Liver (tissue), 10 donors: ENCODE measurements at places on chromosomes 5 and 9.

- DNase-seq: no peak
Observed at GRCh38 chr5:69105996-69106906, 12.4 kb downstream of the SLC30A5 start.

GRCh38 chr9:37507566-37508134, 21.9 kb downstream of the POLR1E start:
- no peak for DNase-seq

DNA sequence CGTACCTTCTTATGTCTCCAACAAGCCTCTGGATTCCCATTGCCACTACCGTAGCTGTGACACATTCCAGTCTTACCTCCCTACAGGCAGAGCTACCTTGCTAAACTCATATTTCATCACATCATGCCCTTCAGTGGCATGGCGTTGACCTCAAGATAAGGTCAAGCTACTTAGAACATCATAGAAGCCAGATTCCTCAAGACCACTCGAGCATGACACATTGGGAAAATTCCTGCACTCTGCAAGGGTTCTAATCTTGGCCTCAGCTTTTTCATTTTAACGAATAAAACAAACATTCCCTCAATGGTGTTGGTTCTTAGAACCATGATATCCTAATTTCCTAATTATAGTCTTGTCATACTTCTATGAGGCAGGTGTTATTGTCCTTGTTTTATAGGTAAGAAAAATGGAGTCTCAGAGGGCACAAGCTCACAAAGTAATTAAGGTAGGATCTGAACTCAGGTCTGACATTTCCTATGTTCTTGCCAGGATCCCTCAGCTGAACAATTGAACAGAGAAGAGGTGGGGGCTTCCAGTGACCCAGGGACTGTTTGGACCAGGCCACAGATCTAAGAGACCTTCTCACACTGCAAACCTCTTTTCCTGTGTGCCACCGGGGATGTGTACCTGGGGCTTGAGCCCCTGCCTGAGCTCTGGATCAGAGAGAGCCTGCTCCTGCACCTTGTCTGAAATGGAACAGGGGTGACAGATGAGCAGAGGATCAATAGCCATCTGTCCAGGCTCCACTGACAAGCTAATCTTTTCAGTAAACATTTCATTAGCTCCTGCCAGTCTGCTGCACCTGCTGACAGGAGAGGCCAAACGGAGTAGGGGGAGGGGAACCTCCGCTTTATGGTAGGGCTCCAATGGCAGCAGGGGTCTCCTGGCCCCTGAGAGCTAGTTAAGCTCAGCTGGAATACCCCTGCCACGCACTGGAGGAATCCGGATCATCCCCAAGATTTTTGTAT, 49.3 kb downstream of the ALG2 start:
- no peak for DNase-seq

DNA sequence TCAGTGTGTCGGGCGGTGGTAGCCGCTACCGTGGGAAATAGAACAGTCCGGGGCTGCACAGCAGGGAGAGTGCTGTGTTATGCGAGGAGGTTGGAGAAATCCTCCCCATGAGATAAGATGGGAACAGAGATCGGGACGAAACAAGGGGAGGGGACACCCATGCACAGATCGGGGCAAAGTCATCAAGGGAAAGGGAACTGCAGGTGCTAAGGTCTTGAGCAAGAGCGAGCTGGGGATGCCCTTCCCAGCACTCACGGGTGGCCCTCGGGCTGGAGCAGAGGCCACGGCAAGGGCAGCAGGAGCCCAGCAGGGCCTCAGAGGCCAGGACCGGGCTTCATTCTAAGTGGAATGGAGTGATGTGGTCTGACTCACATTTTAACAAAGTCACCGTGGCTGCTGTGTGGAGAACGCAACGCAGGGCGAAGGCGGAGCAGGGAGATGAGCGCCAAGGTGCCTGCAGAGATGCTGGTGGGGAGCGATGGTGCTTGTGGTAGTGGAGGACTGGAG, 7.7 kb downstream of the IL13 start:
- DNase-seq: no peak

- DNase-seq: no peak
Observed at GRCh38 chr5:35741126-35741716, 115.5 kb upstream of the IL7R start.

DNA sequence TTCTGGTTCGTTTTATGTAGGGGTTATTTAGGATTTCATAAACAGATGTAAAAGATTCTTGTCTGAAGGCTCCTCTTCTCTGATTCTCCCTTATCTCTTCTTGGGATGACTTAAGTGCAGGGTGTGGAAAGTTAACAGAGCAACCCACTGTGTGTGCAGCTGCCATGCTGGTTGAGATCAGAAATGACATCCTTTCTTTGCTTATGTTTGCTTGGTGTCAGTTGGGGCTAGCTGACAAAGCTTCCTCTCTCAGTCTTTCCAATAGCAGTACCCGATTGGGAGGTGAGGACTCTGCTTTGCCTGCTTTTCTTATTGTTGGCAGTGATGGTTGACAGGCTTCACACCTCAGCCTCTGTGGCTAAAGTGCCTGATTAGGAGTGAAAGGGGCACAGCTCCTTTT, 26.5 kb downstream of the OGN start:
- DNase-seq: no peak

DNA sequence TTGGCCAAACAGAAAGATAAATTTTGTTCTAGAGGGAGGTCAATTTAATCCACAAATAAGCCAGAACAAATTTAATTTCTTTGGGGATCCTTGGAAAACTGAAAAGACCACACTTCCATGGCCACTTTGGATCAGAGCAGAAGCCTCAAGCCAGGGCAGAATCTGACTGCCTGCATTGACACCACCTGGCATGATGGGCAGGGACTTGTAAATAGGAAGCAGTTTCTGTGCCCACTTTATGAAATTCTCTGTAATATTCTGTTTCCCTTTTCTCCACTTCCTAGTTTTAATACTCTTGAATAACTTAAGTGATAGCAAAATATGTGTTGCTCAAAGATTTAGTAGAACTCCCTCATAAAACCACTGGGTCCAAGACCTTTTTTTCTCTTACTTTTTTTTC, 6.7 kb upstream of the TMEM252 start:
- no peak for DNase-seq

- no peak for DNase-seq
Observed at GRCh38 chr5:101675510-101676219, 620.4 kb downstream of the SLCO4C1 start.

DNA sequence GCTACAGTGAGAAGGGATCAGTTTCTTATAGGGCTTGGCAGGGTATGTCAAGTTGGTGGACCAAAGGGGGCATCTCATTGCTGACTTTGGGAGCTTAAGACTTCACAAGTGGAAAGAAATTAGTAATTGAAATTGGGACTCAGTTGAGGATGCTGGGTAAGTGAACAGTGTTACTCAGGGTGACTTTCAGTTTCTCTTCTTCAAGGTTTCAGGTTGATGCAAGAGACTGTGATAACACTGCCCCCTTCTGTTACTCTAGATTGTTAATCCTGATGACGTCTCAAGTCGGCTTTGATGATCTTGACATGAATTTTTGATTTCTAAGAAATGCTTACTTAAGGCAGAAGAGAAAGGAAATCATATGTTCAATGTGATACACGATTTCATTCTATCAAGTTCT, 21.3 kb downstream of the KCTD16 start:
- DNase-seq: no peak

DNA sequence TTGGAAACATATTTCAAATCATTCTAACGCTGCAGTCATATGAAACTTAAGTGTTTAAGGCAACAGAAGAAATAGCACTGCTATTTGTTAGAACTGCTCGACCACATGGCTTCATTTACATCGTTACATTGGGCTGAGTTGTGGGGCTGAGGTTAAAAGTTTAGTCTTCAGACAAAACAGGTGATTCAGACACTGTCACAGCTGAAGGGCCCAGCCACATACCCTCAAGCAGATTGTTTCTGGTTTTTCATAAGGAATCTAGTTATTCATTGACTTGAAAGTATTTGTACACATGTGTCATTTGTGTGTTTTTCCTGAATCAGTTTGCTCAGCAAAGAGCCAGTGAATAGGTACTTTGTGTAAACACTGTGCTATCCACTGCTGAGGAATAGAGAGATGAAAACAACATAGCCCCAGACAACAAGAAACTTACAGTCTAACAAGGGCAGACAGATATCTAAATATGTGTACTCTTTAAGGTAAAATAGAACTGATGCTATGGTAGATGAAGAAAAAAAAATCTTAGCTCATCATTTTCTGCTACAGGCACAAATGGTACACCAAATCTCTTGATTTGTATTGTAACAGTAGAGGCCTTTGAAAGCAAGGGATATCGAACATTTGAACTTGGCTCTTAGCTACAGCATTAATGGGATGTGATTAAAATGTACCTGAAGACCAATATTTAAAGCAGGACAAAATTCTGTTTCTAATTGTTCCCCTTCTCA, 357.6 kb upstream of the RPS23 start:
- no peak for DNase-seq

- no peak for DNase-seq
Observed at GRCh38 chr9:69047371-69047770, 11.8 kb downstream of the FXN start.

DNA sequence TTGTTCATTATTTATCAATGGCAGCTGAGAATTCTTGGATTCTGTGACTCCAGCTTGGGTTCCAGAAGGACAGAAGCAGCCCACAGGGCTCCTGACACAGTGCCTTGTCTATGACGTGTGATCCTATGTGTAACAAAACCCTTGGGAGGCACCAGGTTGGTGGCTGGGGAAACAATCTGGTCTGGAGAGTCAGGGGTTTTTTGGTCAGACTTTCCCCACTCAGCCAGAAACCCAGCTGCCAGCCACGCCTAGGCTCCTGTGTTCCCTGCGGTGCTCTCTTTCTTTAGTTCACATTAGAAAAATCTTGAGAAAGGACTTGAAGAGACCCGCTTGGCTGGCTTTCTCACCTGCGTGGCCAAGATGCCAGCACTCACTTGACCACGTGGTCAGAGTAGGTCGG, 15.5 kb upstream of the ZBED3 start:
- DNase-seq: no peak

DNA sequence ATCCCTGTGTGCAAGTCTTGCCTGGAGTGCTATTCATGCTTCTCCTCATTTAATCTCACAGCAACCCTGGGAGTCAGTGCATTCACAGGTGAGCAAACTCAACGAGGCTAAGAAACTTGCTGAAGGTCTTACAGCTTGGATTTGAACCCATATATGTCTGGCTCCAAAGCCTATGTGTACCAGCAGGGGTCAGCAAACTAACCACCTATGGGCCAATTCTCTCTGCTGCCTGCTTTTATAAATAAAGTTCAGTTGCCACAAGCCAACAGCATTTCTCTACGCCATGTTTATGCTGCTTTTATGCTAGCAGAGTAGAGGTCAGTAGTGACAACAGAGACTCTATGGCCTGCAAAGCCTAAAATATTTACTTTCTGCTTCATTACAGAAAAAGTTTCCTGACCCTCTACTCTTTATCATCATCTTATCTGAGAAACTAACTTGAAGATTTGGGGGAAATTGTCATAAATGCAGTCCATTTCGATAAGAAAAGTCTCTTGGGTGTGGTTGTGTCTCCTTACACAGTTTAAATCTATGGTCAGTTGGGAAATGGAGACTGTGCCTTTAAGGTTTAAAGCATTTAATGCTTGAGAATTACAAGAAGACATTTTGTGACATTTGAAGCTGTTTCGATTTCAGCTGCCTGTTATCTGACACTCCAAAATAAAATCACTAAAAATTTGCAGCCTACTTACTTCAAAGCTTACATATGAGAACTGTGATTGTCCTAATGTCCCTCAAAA, 137.7 kb downstream of the PRELID2 start:
- DNase-seq: no peak

DNA sequence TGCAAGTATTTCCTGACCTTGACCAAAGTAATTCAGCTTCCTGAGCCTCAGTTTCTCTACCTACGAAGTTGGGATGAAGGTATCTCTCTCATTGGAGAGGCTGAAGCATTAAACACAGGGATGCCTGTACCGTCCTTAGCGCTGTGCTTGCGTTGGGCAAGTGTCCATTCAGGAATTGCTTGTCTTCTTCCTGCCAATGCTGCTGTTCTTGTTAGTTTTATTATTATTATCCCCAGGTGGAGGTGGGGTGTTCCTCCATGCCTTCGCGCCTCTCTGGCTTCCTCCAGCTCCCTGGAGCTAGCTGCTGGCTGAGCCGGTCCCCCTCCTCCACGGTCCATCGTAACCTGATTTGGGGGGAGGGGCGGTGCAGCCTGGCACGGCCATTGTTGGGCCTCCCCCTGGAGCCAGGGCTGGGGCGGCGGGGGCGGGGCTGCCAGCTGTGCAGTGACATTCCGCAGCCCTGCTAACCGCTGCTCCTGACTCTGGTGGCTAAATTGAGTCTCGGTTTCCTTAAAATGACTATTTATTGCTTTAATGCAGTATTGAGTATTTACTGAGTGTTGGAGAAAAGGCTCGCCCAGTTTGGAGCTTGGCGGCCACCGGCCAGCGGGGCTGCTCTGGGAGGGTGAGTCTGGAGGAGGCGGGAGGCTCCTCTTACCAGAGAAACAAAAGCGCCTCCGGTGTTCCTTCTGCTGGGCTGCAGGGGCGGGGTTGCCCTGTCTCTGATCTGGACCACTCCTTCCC, 51.3 kb downstream of the LMX1B start:
- DNase-seq: no peak

DNA sequence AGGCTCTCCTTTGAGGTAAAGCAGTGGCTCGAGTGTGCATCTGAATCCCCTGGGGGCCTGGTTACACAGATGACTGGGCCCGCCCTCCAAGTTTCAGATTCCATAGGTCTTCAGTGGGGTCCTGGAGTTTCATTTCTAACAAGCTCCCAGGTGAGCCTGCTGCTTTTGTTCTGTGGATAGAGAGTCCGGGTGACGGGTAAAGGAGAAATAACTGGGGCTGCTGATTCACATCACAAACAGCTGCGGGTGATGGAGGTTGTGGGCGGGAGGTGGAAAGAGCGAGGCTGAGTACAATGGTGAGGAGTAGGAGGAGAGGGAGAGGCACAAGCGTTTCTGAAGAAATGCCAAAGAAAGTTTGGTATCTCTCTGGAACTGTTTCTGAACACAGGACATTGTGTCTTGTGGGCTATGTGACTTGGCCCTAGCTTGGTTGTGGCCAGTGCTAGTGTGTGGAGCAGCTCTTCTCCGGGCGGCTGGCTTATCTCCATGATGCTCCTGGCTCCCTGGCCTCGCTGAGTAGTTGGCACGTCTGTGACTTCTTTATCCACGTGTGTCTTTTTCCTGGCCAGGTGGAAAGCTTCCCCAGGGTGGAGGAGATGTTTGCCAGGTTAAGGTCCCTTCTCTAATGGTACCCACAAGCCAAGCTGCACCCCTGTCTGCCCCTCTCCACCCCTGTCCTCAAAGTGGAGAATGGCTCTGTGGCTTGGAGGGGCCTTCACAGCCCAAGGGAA, 61.7 kb downstream of the HSPA4 start:
- no peak for DNase-seq

DNA sequence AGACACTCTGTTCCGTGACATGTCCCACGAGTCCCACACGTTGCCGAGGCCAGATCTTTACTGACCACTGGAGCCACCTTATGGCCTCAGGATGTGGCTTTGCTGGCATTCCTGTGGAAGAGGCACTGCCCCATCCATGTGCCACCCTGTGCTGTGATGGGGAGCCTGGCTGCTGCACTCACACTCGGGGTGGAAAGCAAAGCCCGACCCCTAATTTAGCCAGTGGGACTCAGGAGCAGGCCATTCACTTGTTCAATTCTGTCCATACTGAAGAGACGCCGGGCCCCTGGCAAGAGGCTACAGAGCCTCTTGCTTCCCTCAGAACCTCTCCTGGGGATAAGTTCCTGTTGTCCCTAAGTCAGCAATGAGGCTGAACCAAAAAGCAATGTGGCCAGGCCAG, 18.6 kb upstream of the CEP72 start:
- DNase-seq: no peak

GRCh38 chr5:79947567-79947966, 43.5 kb downstream of the MTX3 start:
- no peak for DNase-seq
